ENCODE measurements at places on chromosomes 16 and 17. TPM values are rescaled to one million over a fixed set of nuclear protein-coding genes. Genes with fewer than 3 reads are reported as not detected.

GLTPD2 gene
- total RNA-seq = not detected

CA10 gene
- not detected for total RNA-seq

SHISA9 gene
- total RNA-seq = 1.8 TPM

CDRT15L2 gene
- not detected for total RNA-seq
